ENCODE measurements at places on chromosomes 3 and 15.

- DNase-seq = no peak
Measured at GRCh38 chr15:72227192-72227586, 3.8 kb downstream of the PKM start.

GRCh38 chr3:42829083-42829627 lies 19.9 kb downstream of the ACKR2 start:
- DNase-seq = no peak

- no peak for DNase-seq
Measured at GRCh38 chr3:9292516-9292915, 43.1 kb upstream of the SRGAP3 start.

GRCh38 chr3:89586676-89587075 lies 479.3 kb downstream of the EPHA3 start:
- DNase-seq = no peak

- DNase-seq = no peak
Measured at GRCh38 chr3:106485217-106485616, 616.4 kb upstream of the CBLB start.

DNA sequence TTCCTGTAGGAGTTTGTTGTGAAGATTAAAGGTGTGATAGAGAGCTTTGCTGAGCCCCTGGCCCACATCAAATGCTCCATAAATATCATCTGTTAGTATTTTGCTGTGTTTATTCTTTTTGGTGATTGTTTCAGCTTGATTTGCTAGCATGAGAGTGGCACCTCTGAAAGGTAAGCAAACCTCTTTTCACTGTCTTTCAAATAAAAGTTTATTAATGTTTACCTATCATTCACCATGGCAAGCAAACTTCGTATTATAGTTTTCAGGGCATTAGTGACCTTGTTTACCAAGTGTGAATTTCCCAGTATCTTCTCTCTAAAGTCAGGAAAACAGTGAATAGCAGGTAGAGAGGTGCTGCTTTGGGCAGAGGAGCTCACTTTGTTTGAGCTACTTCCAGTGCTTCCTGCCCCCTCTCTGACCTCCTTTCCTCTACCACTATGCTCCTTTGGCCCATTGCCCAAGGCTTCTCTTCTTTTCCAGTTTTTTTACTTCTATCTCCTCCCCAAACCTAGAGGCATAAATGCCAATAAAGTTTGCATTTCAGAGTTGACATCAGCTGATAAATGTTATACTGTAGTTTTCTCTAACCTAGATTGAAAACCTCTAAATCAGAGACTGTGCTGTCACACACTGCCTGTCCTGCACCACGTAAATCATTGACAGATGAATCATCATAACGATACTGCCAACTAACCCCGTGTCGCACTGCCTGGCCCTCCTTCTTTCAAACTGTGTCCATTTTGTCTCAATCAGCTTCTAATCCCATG lies 569.0 kb downstream of the TUSC7 start:
- no peak for DNase-seq

DNA sequence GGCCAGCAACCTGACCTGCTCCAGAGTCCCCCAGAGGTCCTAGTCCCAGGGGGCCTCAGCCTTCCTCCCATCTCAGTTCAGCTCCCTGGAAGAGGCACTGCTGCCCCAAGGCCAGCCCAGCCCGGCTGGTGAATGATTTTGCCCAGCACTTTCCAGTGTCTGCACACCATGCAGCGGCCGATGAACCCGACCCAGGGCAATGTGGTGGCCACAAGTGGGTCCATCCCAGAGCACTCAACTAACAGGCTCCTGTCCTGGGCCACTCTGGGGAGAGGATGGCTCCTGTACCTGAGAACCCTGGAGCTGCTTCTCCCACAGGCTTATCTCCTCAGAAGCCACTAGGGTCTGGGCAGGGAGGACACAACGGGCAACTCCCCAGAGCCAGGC lies 39.2 kb downstream of the PTPN23 start:
- no peak for DNase-seq

- DNase-seq = no peak
Measured at GRCh38 chr3:34777386-34777785, 861.9 kb upstream of the ARPP21 start.

- DNase-seq = no peak
Measured at GRCh38 chr3:149547954-149548668, 73.6 kb downstream of the TM4SF4 start.

- DNase-seq = no peak
Measured at GRCh38 chr3:186342197-186342596, 19.8 kb downstream of the DGKG start.

- DNase-seq = no peak
Measured at GRCh38 chr3:24316887-24317383, 177.7 kb downstream of the THRB start.

- no peak for DNase-seq
Measured at GRCh38 chr3:4888913-4889846, 90.1 kb upstream of the BHLHE40 start.

DNA sequence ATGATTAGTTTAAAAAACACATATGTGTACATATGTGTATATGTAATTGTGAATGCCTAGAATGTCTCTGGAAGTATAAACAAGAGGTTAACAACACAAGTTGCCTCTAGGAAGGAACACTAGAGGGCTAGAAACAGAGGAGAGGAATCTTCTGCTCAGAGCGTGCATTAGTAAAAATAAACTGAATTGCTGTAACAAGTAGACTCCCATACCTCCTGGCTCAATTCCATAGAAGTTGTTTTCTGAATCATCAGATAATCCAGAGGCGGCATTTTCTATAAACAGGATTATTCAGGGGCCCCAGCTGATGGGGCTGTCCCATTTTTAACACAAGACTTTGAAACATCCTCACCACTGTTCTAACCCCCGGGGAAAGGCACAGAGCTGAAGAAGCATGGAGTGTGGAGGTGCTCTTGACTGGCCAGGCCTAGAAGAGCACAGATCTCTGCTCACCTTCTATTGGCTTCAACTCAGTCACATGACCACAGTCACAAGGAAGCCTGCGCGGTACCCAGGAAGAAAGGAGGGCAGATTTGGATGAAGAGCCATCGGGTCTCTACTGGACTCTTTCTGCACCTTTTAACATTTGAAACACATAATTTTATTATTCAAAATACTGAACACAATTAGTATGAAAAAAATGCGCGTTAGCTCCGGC lies 145.7 kb downstream of the TLE3 start:
- no peak for DNase-seq

All from glutamatergic neuron (in vitro differentiated cells).